ENCODE measurements at places on chromosomes 3 and 15. TPM values are rescaled to one million over a fixed set of nuclear protein-coding genes. Genes with fewer than 3 reads are reported as not detected.
A peak's percentile ranks its signal among the peaks of the same experiment; 100 is the strongest.

DNA sequence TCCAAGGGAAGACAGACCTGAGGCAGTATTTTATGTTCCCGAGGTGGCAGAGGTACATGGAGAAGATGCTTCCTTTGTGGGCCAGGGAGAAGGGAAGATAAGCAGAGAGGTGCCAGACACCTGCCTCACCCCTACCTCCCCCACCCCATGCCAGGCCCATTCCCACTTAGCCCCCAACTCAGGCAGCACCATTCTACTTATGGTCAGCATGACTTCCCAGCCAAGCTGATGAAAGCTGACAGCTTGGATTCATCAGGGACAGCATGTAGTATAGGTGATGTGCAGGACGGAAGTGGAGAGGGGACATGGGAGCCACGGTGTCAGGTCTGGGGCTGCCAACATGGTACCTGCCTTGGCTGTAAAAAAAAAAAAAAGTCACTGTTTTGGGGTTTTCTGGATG lies 57.5 kb upstream of the CSPG4 start:
- no peak overlapping the region for H3K4me3 ChIP-seq
- H3K27ac ChIP-seq = no peak overlapping the region
- no peak for DNase-seq

The COLQ gene
- total RNA-seq = 1.5 TPM

DNA sequence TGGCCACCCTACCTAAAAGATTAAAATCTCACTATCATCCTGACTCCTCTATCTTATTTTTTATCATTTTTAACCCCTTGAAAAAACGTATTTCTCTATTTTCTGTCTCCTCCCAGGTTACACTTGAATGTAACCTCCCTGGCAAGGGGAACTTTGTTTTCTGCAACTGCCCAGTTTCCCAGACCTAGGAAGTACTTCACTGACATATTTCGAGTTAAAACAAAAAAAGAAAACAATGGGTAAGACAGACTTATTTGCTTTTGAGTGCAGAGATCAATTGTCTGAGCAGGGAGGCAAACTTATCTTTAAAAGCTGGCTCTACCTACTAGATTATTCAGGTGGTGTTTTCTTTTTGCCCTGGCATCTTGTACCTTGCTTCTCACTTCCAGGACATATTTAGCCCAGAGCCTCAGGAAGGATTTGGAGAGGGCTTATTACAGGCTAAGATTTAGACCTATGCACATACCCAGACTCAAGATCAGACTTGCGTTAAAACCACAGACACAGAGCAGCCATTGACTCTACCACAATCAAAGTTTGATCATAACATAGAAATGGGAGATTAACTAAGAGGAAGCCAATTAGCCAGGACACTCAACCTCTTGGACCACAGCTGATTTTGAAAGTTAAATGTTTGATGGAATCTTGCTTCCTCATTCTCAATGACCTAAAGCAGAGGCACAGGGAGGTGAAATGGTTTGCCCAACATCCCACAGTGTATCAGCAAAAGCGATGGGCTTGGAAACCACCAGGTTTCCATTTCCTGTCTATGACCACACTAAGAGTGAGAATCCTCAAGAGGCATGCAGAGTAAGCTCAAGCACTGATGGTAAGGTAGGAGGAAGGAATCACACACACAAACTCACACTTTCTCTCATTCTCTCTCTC lies 169.5 kb upstream of the THBS1 start:
- no peaks in the 10 kb centered on the region for H3K36me3 ChIP-seq
- H3K4me3 ChIP-seq = no peak overlapping the region
- no peak for DNase-seq
- H3K27ac ChIP-seq = peak overlapping the region; percentile 25

The LSMEM2 gene
- not detected for total RNA-seq

The CFAP91 gene
- total RNA-seq = 0.59 TPM

- H3K4me1 ChIP-seq = peaks cover 15% of the 10 kb centered on the region
- H3K27ac ChIP-seq = no peak overlapping the region
- no peak for DNase-seq
- no peaks in the 10 kb centered on the region for H3K27me3 ChIP-seq
- no peaks in the 10 kb centered on the region for H3K36me3 ChIP-seq
Measured at GRCh38 chr3:187985647-187986046, 168.3 kb upstream of the LPP start.
